ENCODE measurements at places on chromosomes 12 and 14. TPM values are rescaled to one million over a fixed set of nuclear protein-coding genes. Genes with fewer than 3 reads are reported as not detected.
A peak's percentile ranks its signal among the peaks of the same experiment; 100 is the strongest.

The CABP1 gene
- 0.63 TPM for total RNA-seq

The FAM186B gene
- 0.80 TPM for total RNA-seq

The PTPRQ gene
- total RNA-seq, result 11.7 TPM

- no peak for DNase-seq
Observed at GRCh38 chr14:89773151-89773550, 181.4 kb downstream of the EFCAB11 start.

GRCh38 chr12:96327346-96327745 lies 72.9 kb downstream of the CDK17 start:
- no peak for DNase-seq

- DNase-seq, result no peak
Observed at GRCh38 chr12:48683534-48683933, 1.5 kb upstream of the KANSL2 start.

DNA sequence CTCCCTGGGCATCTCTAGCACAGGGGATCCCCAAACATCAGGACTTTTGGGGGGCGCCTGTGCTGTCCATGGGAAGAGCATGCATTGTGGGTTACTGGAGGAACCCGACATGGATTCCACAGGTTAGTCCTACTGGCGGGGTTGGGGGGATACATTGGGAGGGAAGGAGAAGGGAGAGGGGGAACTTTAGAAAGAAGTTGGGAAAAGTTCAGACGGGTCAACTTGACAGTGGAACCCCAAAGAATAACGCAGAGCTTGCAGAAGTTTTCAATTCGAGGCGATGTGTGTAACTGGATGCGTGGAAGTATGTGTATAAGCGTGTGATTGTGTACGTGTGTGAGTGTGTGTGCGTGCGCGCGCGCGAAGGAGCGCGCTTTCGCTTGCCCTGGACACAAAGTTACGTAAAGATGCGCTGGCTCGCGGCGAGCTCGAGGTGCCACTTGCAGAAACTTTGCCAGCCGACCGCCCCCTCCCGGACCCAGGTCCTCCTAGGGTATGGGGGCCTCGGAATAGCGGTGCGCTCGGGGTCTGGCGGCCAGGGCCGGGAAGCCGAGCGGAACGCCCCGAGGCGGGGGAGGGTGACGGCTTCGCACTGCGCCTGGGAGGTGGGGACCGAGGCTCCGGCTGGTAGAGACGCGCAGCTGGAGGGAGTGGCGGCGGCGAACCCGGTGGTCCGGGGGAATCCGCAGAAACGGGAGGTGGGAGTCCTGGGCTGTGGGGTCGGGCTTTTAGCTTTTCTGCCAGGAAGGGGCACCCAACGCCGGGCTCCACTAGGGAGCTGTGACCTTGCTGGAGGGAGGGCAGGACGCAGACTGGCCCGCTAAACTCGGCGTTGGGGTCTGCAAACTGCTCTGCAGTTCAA lies 669 bp downstream of the RFX4 start:
- peak; percentile 32 for DNase-seq

GRCh38 chr12:1102791-1103450 lies 111.9 kb downstream of the ERC1 start:
- DNase-seq, result no peak

- DNase-seq, result no peak
Observed at GRCh38 chr12:7373226-7373625, 69.4 kb downstream of the ACSM4 start.

GRCh38 chr14:94569381-94570001 lies 8.2 kb downstream of the SERPINA4 start:
- DNase-seq, result no peak

Data from lung (tissue), 17 donors.